Stimulated activated CD8-positive, alpha-beta memory T cell treated with anti-CD3 and anti-CD28 coated beads, Interleukin-15, amount 100 ng/mL, for 1 hour (primary cell): ENCODE measurements at places on chromosomes 6 and 20.

DNA sequence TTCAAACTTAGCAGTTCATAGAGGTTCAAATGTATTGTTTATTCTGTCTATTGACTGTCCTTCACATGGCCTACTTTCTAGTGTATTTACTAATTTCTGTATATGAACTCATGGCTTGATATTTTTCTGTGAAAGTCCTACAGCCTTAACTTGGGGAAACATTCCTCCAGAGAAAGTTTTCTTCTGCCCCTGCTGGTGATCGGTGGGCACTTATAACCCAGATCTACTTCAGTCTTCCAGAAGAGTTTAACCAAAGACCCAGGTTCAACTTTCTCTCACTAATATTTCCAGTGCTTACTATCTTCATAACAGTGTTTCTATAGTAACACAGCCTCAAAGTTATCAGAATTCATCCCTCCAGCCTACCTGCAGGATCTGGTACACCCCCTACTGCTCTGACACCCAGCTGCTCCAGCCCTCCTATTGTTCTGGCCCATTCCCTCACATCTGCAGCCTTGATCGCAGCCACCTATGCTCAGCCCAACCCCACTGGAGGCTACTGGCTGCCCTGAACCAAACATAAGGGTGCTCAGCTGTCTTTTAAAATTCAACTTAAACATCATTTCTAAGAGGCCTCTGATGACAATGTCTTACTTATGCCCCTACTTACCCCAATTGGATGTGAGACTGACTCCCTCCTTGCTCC lies 72.3 kb downstream of the TBX18 start:
- no peak for DNase-seq

DNA sequence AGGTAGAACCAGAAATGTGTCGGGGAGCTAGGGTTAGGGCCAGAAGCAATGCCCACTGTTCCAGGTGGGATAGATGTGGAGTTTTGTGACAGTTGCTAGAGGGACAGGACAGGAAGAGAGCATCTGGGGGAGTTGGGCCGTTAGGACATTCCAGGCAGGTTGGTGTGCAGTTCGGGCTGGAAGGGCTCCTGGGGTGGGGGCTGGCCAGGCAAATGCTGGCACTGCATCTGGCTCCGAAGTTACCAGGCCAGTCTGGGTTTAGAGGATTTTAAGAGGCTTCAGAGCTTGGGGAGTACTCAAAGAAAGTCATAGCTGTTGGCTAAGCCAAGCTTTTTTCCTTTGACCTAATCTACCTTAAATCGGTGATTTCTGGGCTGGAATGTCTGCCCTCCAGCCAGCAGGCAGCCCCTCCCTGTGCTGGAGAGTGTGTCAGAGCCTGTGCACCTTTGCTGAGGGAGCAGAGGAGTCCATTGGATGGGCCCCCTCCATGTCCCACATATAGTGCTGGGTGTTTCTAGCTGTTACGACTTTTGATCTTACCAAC lies 20.8 kb downstream of the PLCG1 start:
- no peak for DNase-seq

GRCh38 chr20:24158281-24158680 lies 169.7 kb upstream of the GGTLC1 start:
- DNase-seq: no peak

GRCh38 chr6:151389618-151390275 lies 1.6 kb downstream of the ZBTB2 start:
- no peak for DNase-seq

DNA sequence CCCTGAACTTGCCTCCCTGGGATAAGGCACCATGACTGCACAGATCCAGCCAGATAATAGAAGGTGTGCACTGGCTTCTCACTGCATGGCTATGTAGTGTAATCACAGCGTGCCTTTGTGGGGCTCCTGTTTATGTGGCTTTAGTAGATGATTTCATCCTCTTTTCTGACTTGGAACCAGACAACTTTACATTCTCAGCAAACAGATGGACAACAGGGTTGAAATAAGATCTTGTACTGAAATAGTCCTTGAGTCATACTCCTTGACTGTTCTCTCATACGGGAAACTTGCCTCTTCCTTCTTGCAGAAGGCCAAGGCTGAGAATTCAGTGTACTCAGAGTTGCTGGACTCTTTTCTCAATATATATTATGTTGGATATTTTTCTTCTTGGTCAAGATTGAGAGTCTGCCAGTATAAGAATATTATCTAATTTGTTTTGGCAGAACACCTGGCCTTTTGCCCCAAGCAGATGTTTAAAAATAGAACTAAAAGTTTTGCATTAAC lies 25.0 kb upstream of the RNF144B start:
- DNase-seq: no peak

- no peak for DNase-seq
Measured at GRCh38 chr6:124888581-124889371, 73.5 kb upstream of the RNF217 start.

- no peak for DNase-seq
Measured at GRCh38 chr6:9272671-9273070, 837.3 kb upstream of the SLC35B3 start.

DNA sequence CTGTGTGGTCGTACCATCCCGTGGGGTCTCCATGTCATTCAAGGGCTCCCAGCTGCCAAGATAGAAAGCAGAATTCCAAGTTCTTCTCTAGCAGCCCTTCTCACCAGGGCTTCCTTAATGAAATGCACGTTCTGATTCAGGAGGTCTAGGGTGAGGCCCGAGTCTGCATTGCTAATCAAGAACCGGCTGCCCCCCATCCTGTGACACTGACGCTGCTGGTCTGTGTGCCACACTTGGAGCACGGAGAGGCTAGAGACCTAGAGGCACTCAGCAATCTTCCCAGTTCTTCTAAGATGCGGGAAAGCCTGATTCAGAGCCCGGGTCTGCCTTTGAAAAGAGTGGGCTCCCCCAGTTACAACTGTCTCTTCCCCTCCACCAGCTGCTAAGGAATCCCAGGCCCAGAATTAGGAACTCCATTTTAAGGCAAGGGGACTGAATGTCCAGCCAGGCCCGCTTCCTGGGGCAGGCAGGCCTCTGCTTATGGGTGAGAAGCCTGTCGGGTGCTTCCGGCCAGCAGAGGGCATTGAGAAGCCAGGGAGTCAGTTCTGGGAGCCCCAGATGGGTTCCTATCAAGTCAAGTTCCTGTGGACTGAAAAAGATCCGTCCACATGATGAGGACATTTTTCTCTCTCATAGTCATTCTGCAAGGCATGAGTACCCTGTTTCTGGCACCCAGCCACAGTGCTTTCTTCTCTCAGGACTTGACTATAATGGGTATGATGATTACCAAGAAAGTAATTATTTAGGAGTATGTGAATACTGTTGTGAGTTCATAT lies 69.8 kb upstream of the RIN2 start:
- no peak for DNase-seq

GRCh38 chr6:150069706-150070105 lies 785 bp upstream of the ULBP3 start:
- DNase-seq: no peak

- no peak for DNase-seq
Measured at GRCh38 chr6:163843218-163843617, 428.7 kb downstream of the QKI start.

GRCh38 chr6:122798099-122798641 lies 9.1 kb downstream of the SMPDL3A start:
- no peak for DNase-seq
